Activated T-helper 9 cell treated with anti-CD3 and anti-CD28 coated beads, Interleukin-2, amount 50 U/mL, for 16 hours (primary cell): ENCODE measurements at places on chromosomes 2 and 18.

- no peak for DNase-seq
Observed at GRCh38 chr2:36357847-36358659, 2.5 kb downstream of the CRIM1 start.

GRCh38 chr2:58965602-58966001 is 724.5 kb upstream of the FANCL start:
- DNase-seq = no peak

DNA sequence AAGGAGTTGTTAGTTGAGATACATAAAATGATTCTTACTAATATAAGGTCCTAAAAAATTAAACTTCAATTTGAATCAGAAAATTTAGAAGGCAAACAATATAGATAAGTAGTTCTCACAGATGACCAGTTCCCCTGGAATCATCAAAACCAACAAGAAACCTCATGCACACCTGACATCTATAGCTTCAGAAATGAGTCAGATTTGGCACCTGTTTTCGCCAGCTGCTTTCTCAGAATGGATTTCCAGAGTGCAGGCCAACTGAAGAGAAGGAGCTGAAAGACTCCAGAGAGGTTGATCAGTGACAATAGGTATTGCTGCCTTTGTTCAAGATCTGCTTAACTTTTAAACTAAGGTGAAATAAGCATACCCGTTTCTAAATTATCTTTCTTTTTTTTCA is 192.4 kb downstream of the RDH14 start:
- no peak for DNase-seq

DNA sequence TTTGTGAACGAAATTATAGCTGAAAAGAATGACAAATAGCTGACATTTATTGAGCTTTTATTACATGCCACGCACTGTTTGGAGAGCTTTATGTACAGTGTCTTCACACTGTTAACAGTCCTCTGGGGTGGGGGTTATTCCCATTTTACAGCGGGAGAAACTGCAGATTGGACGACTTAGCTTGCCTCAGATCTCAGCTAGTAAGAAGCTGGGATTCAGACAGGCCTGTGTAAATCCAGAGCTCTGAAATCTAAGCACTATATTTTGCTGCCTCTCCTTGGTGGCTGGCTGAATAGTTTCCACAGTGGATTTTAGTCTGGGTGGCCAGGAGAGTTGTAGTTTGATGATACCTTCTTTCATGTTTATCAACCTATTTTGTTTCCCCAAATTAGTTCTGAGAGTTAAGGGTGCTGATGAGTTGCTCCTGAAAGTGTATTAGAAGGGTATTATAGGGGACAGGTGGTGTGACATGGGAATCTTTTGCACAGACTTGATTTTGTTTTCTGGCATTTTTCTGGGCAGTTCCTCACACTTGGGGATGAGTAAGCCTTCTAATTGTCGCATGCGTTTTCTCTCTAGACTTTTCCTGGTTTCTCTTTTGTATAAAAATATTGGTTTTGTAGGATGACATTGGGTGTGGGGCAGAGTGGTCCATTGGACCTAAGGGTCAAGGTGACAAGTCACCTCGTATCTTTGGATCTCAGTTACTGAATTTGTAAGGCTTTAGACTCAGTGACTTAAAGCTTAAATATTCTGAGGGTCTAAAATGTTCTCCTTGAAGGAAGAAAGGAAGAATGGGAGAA is 1.5 kb downstream of the ACSL3 start:
- DNase-seq = no peak

DNA sequence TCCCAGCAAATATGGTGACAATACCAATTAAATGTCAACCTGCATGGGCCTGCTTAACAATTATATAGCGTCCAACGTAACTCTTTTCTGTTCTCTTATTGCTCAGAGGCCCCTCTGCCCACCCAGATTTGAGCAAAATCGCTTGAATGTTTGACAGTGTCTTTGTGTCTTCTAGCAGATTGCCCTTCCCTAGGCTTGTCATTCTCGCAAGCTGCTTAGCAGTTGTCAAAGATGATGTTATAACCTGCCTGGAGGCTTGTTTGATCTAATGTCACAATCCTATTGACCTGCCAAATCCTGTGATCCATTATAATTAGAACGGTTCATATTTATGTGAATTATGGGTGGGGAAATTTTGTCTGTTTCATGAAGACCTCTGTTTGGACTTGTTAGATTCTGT is 108.8 kb downstream of the FARSB start:
- DNase-seq = no peak

- DNase-seq = no peak
Observed at GRCh38 chr2:226093364-226093763, 693.9 kb downstream of the NYAP2 start.

- no peak for DNase-seq
Observed at GRCh38 chr2:1585635-1586034, 158.7 kb downstream of the PXDN start.

GRCh38 chr2:142725386-142725785 is 152.1 kb upstream of the KYNU start:
- DNase-seq = no peak
